ENCODE measurements at places on chromosomes 13 and 19. TPM values are rescaled to one million over a fixed set of nuclear protein-coding genes. Genes with fewer than 3 reads are reported as not detected.

DNA sequence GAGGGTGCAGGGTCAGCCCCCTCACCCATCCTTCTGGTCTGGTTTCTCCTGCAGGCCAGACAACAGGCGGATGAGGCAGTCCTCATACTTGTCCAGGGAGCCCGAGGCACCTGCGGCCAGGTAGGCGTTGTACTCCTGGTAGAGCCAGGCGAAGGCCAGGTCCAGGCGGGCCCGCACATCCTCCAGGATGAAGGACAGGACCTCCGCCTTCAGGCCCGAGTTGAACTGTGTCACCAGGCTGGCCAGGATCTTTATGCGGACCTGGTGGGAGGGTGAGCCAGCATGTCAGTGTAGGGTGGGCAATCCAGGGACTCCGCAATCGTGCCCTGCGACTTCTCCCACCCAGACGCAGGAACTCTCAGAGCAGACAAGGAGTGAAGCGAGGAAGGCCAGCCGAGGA is 13.8 kb upstream of the RSPH6A start:
- H3K4me3 ChIP-seq: no peak overlapping the region
- H3K4me1 ChIP-seq: peaks cover 9% of the 10 kb centered on the region
- H3K36me3 ChIP-seq: peaks cover 88% of the 10 kb centered on the region
- H3K27ac ChIP-seq: no peak overlapping the region
- DNase-seq: no peak

- H3K27me3 ChIP-seq: peaks cover 12% of the 10 kb centered on the region
- H3K4me3 ChIP-seq: no peak overlapping the region
- H3K27ac ChIP-seq: no peak overlapping the region
- H3K36me3 ChIP-seq: no peaks in the 10 kb centered on the region
- DNase-seq: no peak
- no peaks in the 10 kb centered on the region for H3K4me1 ChIP-seq
Observed at GRCh38 chr13:77574096-77574495, 38.6 kb downstream of the SCEL start.

DNA sequence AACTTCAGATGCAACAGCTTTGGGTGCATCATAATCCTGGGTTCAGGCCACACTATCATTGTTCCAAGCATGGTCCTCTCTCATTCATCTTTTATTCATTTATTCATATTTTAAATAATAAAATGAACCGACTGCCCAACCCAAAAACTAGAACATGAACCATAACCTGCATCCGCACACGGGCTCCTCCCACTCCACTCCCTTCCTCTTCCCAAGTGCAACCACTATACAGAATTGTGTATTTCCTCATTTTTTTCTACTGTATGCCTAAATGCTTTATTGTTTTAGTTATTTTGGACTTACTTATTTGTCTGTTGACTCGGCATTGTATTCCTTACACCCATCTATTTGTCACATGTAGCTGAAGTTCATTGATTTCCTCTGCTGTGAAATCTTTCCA is 30.7 kb upstream of the POMP start:
- no peak overlapping the region for H3K4me3 ChIP-seq
- H3K27me3 ChIP-seq: no peaks in the 10 kb centered on the region
- no peak overlapping the region for H3K27ac ChIP-seq
- DNase-seq: no peak
- no peaks in the 10 kb centered on the region for H3K36me3 ChIP-seq

GRCh38 chr19:3357271-3357991 is 9.0 kb upstream of the NFIC start:
- H3K27me3 ChIP-seq: no peaks in the 10 kb centered on the region
- H3K4me3 ChIP-seq: peak overlapping the region; percentile 100
- no peak for DNase-seq
- H3K27ac ChIP-seq: peak overlapping the region; percentile 98
- H3K36me3 ChIP-seq: no peaks in the 10 kb centered on the region

GRCh38 chr13:65855242-65855805 is 1374.8 kb downstream of the PCDH9 start:
- H3K4me3 ChIP-seq: no peak overlapping the region
- H3K27ac ChIP-seq: no peak overlapping the region
- H3K36me3 ChIP-seq: no peaks in the 10 kb centered on the region
- H3K27me3 ChIP-seq: no peaks in the 10 kb centered on the region

GRCh38 chr13:44818428-44818827 is 170.8 kb downstream of the NUFIP1 start:
- peaks cover 9% of the 10 kb centered on the region for H3K4me1 ChIP-seq
- no peak overlapping the region for H3K27ac ChIP-seq
- H3K4me3 ChIP-seq: no peak overlapping the region
- no peak for DNase-seq
- H3K27me3 ChIP-seq: no peaks in the 10 kb centered on the region

- H3K36me3 ChIP-seq: no peaks in the 10 kb centered on the region
- no peaks in the 10 kb centered on the region for H3K27me3 ChIP-seq
- no peaks in the 10 kb centered on the region for H3K4me1 ChIP-seq
- H3K4me3 ChIP-seq: no peak overlapping the region
- no peak for DNase-seq
Observed at GRCh38 chr19:7783991-7784423, 21.0 kb downstream of the CLEC4M start.

DNA sequence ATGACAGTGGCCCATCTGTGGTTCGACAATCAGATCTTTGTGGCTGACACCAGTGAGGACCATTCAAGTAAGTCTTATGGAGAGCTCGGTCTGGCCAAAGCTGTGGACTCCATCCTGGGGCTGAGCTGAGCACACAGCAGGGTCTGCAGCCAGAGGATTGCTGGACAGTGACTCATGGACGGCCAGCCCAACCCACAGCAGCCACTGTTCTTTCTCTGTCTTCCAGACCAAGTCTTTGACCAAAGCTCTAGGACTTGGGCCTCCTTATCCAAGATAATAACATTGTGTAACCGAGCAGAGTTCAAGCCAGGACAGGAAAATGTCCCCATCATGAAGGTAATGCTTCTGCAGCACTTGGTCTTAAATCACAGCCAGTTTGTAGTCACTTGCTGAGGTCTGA is 12.4 kb downstream of the ATP12A start:
- DNase-seq: no peak
- H3K4me1 ChIP-seq: no peaks in the 10 kb centered on the region
- H3K4me3 ChIP-seq: no peak overlapping the region

DNA sequence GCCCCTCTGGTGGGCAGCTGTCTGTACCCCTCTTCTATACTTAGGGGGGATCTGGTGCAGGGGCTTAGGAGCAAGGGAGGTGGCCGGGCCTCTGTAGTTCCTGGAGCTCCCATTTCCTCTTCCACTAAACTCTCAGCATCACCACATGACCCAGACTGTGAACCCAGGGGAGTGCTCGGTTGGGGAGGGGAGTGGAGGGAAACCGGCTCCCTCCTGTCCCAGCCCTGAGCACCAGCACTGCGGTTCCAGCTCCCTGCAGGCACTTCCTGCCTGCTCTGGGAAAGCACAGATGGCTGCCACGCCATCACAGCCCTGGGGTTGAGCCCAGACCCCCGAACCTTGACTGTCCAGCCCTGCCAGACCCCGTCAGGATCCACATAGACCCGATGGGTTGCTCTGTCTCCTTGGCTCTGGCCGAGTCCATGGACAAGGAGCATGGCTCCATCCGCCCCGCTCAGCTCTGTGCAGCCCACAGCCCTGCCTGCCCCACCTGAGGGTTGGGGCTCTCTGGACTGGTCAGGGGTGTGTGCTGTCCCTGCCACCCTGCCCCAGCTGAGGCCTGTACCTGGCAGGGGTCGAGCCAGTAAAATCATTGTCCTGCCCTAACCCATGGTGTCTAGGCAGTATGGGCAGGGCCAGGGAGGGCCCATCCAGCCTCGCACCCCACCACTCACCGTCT is 36.0 kb upstream of the SLC7A10 start:
- no peak overlapping the region for H3K27ac ChIP-seq
- H3K4me3 ChIP-seq: no peak overlapping the region
- H3K4me1 ChIP-seq: no peaks in the 10 kb centered on the region
- no peaks in the 10 kb centered on the region for H3K36me3 ChIP-seq
- no peaks in the 10 kb centered on the region for H3K27me3 ChIP-seq
- DNase-seq: no peak

- H3K27ac ChIP-seq: no peak overlapping the region
- no peaks in the 10 kb centered on the region for H3K4me1 ChIP-seq
- peaks cover 18% of the 10 kb centered on the region for H3K36me3 ChIP-seq
- DNase-seq: no peak
Observed at GRCh38 chr13:60519496-60519895, 122.5 kb downstream of the TDRD3 start.

GRCh38 chr13:96662036-96662435 is 332.2 kb downstream of the OXGR1 start:
- no peaks in the 10 kb centered on the region for H3K36me3 ChIP-seq
- no peak overlapping the region for H3K4me3 ChIP-seq
- H3K27me3 ChIP-seq: no peaks in the 10 kb centered on the region
- no peaks in the 10 kb centered on the region for H3K4me1 ChIP-seq

DNA sequence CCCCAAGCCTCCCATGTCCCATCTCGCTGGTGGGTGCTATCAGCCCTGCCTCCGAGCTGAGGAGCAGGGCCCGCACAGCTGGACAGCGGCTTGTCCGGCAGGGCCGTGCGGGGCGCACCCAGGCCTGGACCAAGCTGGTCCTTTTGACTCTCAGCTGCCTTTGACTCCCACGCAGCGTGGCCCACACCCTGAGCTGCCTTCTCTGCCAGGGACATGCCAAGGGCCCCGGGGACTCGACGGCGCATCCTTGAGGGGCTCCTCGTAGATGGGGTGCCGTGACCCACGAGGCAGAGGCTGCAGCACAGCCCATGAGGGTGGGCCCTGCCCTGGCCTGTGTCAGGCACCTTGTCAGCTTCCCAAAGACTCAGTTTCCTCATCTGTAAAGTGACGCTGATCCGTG is 38.8 kb upstream of the F7 start:
- DNase-seq: no peak
- no peaks in the 10 kb centered on the region for H3K36me3 ChIP-seq
- no peak overlapping the region for H3K27ac ChIP-seq
- H3K4me1 ChIP-seq: no peaks in the 10 kb centered on the region

GRCh38 chr13:70297189-70297616 is 189.0 kb upstream of the KLHL1 start:
- no peaks in the 10 kb centered on the region for H3K27me3 ChIP-seq
- no peaks in the 10 kb centered on the region for H3K36me3 ChIP-seq
- no peak overlapping the region for H3K27ac ChIP-seq
- DNase-seq: no peak

DNA sequence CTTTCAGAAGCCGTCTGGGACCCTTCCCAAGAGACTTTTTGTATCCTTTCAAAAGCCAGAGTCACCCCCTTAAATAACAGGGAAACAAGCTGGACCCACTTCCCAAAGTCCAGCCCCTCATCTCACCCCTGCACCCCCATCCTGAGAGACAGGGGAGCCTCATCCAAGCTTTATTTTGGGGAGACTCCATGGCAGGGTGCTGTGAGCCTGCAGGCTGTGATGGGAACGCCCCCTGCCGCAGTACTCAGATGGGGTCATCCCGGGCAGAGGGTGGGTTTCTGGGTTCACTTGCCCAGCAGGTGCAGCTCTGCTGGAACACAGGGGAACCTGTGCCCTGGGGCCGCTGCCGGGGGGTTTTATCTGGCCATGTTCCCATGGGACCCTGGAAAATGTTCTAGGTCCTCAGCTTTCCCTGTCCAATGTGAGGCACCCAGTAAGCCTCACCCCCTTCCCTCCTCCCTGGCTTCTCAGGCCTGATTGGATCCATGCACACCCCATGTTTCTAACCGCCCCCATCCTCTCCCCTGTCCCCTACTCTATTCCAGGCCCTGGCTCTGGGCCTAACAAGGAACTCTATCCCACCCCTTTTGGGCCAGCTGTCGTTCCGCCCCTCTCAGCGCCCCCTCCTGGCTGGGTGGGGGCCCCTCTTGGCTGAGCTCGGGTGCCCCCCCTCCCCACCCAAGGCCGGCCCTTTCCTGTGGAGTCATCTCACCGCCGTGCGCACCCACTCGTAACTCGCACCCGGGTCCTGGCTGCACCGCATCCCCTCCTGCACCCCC is 1.0 kb downstream of the HIF3A start:
- peak overlapping the region; percentile 98 for H3K27ac ChIP-seq
- peaks cover 69% of the 10 kb centered on the region for H3K4me1 ChIP-seq
- DNase-seq: peak; percentile 97
- H3K4me3 ChIP-seq: peak overlapping the region; percentile 90

DNA sequence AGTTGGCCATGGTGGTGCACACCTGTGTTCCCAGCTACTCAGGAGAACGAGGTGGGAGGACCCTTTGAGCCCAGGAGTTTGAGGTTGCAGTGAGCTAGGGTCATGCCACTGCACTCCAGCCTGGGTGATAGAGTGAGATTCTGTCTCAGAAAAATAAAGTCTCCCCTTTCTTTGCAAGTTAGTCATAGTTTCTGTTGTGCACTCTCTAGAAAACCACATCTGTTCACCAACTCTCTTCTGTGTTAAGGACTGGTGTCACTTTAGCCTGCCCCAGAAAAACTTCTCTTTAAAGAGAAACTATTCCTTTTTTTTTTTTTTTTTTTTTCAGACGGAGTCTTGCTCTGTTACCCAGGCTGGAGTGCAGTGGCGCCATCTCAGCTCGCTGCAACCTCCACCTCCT is 4.9 kb upstream of the CHST8 start:
- no peak for DNase-seq
- H3K27ac ChIP-seq: no peak overlapping the region
- peaks cover 7% of the 10 kb centered on the region for H3K4me1 ChIP-seq
- H3K27me3 ChIP-seq: no peaks in the 10 kb centered on the region
- H3K36me3 ChIP-seq: no peaks in the 10 kb centered on the region

GRCh38 chr13:107753291-107753690 is 462.0 kb downstream of the LIG4 start:
- H3K36me3 ChIP-seq: no peaks in the 10 kb centered on the region
- H3K4me3 ChIP-seq: no peak overlapping the region
- H3K27me3 ChIP-seq: no peaks in the 10 kb centered on the region
- H3K27ac ChIP-seq: no peak overlapping the region

DNA sequence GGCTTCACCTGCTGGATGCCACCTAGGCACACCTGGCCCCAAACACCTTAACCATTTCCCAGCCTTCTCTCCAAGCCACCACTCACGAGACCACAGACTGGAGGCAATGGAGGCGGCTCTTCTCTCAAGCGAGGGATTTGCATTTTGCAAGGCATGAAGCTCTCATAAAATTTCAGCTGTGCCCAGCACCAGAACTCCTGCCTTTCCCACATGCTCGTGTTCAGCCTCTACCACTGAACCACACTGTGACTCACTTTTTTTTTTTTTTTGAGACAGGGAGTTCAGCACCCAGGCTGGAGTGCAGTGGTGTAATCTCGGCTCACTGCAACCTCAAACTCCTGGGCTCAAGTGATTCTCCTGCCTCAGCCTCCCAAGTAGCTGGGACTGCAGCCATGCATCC is 10.6 kb downstream of the NANOS3 start:
- no peak overlapping the region for H3K27ac ChIP-seq
- no peak overlapping the region for H3K4me3 ChIP-seq
- DNase-seq: no peak
- H3K36me3 ChIP-seq: no peaks in the 10 kb centered on the region
- no peaks in the 10 kb centered on the region for H3K27me3 ChIP-seq

GRCh38 chr13:27379694-27380641 is 44.5 kb upstream of the GTF3A start:
- no peaks in the 10 kb centered on the region for H3K36me3 ChIP-seq
- no peak overlapping the region for H3K4me3 ChIP-seq
- H3K27ac ChIP-seq: no peak overlapping the region

- no peak for DNase-seq
- H3K27ac ChIP-seq: no peak overlapping the region
- H3K27me3 ChIP-seq: no peaks in the 10 kb centered on the region
- peaks cover 40% of the 10 kb centered on the region for H3K4me1 ChIP-seq
- peaks cover 17% of the 10 kb centered on the region for H3K36me3 ChIP-seq
Observed at GRCh38 chr13:95724252-95724651, 47.3 kb downstream of the DNAJC3 start.

Gene SEMA6B
- total RNA-seq: 18.7 TPM

Gene ADGRE1
- total RNA-seq: 0.33 TPM

Gene VSTM1
- total RNA-seq: not detected

Gene SRRM5
- 0.17 TPM for total RNA-seq

Gene COX7A1
- 86.3 TPM for total RNA-seq

Gene CGB8
- total RNA-seq: not detected

Gene SYNGR4
- total RNA-seq: not detected

Gene PEAK3
- 1.0 TPM for total RNA-seq

Gene GFY
- total RNA-seq: not detected

Gene KRTDAP
- not detected for total RNA-seq

Gene SGCG
- 1.7 TPM for total RNA-seq

Gene MUC16
- under 0.01 TPM for total RNA-seq
